Tongue (tissue), 3 donors: ENCODE measurements at places on chromosomes 6 and 20. TPM values are rescaled to one million over a fixed set of nuclear protein-coding genes. Genes with fewer than 3 reads are reported as not detected.

DNA sequence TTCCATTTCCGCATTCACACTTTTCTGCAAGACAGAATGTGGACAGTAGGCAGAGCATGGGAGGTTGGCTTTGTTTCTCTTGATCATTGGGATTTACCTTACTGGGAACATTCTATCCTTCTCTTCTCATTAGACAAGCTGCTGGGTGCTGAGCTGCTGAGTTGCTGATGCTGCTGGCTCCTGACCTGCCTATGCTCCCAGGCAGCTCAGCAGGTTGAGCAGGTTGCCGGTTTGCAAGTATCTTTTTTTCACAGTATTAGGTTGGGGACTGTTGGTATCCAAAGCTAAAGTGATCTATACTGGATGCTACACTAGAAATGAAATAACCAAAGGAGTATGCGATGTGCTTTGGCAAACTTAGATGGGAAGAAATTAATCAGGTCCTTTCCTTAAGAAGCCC lies 23.7 kb upstream of the ADGRF4 start:
- DNase-seq: no peak

DNA sequence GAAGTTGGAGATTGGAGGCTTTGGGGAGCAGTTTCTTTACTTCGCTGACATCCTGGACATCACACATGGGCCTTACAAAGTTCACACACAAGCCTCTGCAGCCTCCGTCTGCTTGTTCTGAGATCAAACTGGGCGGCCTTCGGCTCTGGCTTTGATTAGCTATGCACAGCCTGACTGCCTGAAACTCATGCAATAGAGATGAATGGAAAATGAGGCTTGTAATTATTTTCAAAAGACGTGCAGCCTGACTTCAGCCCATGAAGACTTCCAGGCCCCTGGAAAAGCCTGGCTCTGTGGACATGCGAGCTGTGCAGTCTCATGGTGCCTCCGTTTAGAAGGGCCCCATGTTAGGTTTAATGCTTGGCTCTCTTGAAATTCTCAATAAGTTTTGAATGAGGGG lies 480.5 kb upstream of the SULF2 start:
- peak; percentile 59 for DNase-seq

GRCh38 chr6:143406673-143407072 lies 43.8 kb downstream of the ADAT2 start:
- no peak for DNase-seq

Gene TRIM10
- total RNA-seq: 1.0 TPM

Gene HCK
- total RNA-seq: 3.7 TPM

GRCh38 chr6:128141932-128142331 lies 241.1 kb upstream of the THEMIS start:
- DNase-seq: no peak

Gene LHFPL5
- total RNA-seq: not detected

DNA sequence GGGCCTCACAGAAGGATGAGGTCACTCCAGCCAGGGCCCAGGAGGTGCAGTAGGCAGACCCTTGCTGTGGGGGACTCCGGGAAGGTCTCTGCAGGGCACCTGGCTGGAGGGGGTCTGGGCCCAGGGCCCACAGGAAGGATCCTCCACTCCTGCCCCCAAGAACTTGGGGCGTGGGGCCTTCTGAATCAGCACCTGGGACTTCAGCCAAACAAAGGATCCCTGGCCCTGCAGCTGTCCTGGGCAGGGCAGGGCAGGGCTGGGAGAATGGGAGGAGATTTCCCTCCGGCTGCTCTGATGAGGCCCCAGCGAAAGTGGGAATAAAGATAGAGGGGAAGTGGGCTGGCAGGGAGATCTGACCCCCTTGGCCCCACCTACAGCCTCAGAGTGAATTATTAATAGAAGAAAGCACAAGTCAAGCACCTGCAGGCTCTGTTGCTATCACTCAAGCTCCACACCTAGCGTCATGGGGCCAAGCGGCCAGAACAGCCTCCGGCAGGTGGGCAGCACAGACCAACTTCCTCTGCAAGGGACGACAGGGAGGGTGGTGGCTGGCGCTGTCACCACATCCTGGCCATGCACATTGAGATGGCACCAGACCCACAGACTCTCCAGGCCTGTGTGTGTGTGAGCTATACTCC lies 61.6 kb upstream of the MRPS10 start:
- peak; percentile 80 for DNase-seq
